AG09319 (cell line): ENCODE measurements at places on chromosomes 16 and 17.

GRCh38 chr17:8122422-8122923 is 1.4 kb downstream of the HES7 start:
- DNase-seq: no peak

DNA sequence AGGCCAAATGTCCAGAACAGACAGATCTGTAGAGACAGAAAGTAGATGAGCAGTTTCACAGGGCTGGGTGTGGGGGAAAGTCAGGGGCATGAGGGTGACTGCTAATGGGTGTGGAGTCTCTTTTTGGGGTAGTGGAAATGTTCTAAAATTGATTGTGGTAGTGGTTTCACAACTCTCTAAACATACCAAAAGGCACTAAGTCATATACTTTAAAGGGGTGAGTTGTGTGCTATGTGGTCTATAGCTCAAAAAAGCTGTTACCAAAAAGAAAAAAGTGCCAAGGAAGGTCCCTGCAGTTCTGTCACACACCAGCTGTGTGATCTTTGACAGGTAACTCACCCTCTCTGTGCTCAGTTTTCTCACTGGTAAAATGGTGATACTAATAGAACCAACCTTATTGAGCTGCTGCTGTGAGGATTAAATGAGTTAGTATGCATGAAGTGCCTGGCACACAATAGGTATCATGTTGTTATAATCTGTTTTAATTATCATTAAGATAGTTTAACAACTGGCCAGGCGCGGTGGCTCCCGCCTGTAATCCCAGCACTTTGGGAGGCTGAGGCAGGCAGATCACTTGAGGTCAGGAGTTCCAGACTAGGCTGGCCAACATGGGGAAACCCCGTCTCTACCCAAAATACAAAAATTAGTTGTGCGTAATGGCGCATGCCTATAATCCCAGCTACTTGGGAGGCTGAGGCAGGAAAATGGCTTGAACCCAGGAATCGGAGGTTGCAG is 10.3 kb downstream of the ITGAX start:
- DNase-seq: no peak

- no peak for DNase-seq
Measured at GRCh38 chr17:72354071-72354470, 233.3 kb downstream of the SOX9 start.

- no peak for DNase-seq
Measured at GRCh38 chr16:81878529-81878928, 99.4 kb downstream of the PLCG2 start.

GRCh38 chr16:69909760-69910159 is 41.4 kb upstream of the CLEC18A start:
- DNase-seq: no peak

DNA sequence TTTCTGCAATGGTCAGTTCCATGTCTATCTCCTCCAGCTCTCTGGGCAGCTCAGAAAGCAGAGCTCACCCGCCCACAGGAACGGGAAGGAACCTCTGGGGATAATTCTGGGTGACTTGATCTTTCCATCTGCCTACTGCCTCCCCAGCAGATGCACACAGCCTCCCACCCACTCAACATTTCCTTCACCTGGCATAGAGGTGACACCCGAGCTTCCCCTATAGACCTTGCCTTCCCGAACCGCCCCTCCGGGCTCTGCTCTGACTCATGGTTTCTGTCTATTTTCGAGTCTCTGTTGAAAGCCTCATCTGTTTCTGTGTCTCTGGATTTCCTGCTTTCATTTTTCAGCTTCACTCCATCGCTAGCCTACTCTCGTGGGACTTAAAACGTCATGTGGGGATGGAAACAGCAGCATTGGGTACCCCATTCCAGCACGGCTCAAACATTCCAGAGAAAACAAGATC is 11.4 kb downstream of the GGA3 start:
- no peak for DNase-seq

- DNase-seq: no peak
Measured at GRCh38 chr17:17811381-17812210, 25.2 kb downstream of the SREBF1 start.

DNA sequence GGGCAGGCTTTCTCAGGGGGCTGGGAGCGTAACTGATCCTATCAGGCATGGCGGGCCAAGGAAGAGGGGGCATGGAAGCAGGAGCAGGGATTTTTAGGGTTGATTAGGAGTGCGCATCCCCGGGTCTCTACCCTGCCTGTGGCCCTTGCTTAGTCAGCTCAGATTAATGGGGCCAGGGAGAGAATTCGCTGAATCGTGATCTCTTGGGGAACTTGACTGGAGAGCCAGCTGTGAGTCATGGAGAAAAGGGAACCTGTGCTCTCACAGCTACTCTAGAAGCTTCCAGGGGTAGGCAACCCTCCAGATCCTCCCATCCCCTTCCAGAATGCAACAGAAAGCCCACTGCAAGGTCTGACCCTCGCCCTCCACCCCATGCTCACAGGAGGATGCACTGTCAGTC is 3.6 kb downstream of the FOXN1 start:
- no peak for DNase-seq

DNA sequence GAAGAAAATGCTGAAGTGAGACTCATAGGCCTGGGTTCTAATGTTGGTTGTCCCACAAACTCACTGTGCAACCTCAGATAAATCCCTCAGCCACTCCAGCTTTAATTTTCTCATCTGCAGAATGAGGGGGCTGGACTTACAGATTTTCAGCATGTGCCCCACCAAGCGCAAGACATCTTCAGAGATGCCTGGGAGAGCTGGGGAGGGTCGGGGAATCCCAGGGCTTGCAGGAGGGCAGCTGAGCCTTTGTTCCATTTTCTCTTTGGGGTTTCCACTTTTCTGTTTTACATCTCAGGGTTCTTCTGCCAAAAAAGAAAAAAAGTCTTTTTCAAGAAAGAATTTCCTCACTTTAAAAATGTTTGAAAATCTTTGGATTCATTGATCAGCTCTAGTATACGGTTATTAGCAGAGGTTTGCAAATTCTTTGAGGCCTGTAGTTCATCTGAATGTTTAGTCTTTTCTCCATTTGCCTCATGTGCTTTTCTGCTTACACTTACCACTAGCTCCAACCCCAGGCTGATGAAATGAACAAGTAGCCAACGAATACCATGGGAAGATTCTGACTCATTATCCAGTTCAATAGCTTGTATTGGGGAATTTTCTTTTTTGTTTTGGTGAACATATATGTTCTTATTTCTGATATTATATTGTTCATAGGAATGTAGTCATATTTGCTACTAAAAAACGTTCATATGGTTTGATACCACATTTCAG is 56.4 kb downstream of the CHD9 start:
- DNase-seq: no peak

DNA sequence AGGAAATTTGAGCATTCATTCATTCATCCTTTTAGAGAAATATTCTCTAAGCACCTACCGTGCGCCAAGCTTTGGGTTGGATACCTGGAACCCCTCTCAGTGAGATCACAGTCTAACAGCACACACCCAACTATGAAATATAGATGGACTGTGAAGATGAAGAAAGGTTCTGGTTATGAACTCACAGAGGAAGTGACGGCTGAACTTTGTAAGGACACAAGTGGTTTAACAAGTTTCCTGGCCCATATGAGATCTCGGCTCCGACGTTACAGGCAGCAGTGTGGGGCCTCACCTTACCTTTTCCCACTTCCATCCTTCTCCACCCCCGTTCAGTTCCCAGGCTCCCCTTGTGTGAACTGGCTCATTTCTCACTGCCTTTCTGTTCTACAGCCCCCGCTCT is 406.2 kb downstream of the MAF start:
- no peak for DNase-seq

DNA sequence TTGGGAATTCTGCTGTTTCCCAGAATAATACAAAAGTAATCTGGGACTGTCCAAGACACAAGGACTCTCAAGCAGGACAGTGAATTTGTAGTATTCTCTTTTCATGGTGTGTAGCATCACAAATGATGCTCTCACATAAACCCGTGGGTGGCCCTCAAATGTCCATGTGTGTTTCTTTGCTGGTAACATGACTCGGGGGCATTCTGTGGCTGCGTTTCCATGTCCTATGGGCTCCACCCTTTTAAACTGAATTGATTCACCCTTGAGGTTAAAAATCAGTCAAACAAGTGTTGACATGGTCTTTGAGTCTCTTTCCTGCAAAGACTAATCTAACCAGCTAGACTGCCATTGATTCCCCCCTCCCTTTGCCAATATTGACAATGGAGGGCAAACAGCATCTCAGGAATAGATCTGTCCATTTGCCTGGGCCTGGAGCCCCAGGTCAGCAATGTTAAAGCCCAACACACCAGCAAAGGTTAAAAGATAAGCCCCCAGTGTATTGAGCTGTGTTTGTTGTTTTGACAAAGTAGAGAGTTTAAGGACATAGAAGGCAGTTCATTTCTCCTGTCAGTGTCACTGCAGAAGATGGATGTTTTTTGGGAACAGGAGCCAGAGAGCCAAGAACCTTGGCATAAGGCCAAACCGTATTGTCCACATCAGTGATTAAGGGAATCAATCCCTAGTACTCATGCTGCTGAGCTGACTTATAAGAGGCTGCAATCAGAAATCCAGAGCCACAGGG is 117.1 kb upstream of the COX10 start:
- DNase-seq: no peak

- no peak for DNase-seq
Measured at GRCh38 chr17:3893003-3893719, at the start of gene CAMKK1. CAMKK1 (minus strand) TSS chr17:3893053; CDS start chr17:3885687, 7,366 bp downstream.

- no peak for DNase-seq
Measured at GRCh38 chr17:63929860-63930766, 2.0 kb downstream of the CD79B start.

DNA sequence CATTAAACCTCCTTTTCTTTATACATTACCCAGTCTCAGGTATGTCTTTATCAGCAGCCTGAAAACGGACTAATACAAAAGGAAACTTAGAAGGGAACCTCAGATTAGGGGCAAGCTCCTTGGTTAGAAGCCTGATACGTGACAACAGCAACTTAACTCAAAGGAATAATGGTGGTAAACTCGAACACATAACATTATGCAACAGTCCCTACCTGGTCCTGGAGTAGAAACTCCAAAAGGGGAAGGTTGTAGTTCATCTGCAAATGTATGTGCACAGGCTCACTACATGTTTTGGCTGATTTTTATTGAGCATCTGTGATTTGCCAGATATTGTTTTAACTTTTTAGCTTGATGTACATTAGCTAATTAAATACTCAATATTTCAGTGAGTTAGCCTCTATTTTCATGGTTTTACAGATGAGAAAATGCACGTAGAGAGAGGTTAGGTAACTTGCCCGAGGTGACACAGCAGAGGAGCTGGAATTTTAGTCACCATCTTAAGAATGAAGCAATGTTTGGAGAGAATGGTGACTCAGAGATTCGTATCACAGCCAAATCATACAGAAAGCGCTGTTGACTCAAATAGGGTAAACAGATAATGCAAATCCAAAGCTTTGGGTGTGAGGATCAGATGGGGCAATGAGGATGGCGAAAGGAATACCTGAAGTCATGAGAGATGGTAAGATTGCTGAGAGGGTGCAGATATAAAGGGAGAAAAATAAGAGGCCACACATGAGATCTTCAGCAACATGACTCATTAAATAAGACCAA is 194.9 kb upstream of the RBFOX1 start:
- DNase-seq: no peak

GRCh38 chr17:45431531-45432404 is 902 bp downstream of the ARHGAP27 start:
- DNase-seq: no peak

DNA sequence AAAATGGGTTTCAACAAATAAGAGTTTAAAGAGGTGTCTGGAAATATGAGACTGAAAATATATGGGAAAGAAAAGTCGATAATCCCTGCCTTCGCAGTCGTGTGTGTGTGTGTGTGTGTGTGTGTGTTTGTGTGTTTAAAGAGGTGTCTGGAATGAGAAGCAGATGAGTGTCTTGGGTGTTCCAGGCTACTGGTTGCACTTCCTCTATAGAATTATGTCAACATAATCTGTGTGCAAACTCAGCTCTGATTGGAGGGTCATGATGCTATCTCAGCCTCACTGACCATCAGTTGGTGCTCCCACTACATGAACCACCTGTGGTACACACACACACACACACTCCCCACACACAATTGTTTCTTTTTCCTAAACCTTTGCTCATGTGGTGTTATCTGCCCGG is 347.3 kb downstream of the NPIPA8 start:
- DNase-seq: no peak

DNA sequence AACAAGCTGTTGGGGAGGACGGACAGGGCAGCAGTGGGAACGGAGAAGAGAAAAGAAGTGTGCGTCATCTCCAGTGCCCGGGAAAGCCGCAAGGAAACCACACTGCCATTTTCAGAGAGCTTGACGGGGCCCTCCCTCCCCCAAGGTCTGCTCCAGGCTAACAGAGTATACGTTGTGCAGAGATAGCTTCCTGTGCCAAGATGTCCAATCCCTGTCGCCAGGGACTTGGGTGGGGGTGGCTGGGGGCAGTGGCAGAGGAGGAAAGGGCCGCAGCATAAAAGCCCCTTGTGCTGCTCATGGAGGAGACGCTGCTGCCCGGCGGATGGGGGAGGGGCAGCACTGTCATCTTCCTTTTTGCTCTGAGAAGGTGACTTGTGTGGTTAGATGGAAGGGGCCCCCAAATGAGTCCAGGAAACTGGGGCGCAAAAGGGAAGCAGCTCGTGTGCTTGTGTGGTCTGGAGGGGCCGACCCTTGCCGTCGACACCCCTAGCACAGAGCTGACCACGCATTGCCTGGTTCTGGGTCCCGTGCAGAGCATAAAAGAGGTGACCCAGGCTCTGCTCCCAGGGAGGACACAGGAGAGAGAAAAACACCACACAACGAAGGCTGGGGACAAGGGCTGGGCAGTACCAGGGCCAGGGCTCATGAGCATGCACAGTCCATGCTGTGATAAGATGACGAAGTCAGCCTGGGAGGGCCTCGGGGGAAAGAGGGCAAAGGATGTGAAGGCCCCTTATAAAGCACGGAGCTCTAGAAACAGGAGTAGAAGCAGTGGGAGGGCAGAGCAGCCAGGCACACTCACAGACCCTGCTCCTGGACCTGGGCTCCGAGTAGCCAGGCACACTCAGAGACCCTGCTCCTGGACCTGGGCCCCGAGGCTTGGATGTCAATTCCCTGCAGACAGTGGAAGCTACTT is 372.7 kb downstream of the SLC39A11 start:
- no peak for DNase-seq

DNA sequence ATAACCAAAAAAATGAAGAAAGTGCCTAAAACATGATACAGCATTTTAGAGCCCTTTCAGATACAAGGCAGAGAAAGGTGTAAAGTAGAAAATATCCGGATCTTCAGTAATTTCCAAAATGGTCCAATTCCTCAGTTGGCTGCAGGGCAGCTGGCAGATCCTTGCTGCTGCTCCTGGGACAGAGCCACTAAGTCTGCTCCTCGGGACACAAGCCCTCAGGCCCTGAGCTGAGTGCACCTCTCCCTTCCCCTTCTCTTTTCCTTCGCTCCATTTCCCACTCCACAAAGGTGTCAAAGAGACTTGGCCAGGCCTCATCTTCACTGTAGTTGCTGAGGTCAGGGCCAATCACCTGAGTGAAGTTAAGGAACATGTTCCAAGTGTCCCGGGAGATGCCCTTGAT is 40.5 kb downstream of the DCUN1D3 start:
- no peak for DNase-seq

- no peak for DNase-seq
Measured at GRCh38 chr16:19883296-19883965, 1.2 kb downstream of the GPRC5B start.
